RCC 7860 (cell line): ENCODE measurements at places on chromosomes 3 and 15.
A peak's percentile ranks its signal among the peaks of the same experiment; 100 is the strongest.

- no peak for DNase-seq
These were observed 578.7 kb downstream of the NLGN1 start for GRCh38 chr3:173976281-173976680.

DNA sequence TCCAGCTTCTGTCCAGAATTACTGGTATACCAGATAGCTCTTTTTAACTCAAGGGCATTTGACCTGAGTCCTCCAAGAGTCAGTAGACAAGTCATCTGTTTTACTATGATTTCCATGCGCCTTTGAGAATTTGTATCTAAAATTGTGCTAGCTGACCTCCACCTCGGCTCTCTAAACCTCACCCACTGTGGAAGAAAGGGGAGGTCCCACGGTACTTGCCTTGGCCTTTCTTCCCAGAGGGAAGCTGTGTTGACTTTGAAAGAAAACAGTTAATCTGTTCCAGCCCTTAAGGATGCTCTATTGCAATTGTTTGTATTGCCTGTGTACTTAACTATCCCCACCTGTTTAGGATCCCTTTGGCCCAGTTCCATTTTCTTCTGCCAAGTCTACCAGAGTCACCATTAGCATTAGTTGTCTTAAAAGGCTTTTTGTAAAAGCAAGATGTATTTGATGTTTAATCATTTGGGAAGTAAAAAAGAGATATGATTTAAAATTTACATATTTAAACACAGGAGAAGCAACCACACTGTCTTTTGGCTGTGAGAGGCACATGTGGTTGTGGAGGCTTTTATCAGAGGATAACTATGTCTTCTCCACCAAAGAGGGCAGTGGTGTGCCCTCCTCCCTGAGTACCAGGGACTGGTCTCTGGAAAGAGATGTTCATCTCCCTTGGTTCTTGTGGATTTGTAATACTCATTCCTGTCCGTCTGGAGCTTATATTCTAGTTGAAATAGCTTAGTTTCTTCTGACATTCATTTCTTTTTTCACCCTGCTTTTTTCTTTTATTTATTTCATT, 88.8 kb downstream of the CRTC3 start:
- no peak for DNase-seq

GRCh38 chr15:42547918-42548248, 710 bp downstream of the LRRC57 start:
- no peak for DNase-seq

DNA sequence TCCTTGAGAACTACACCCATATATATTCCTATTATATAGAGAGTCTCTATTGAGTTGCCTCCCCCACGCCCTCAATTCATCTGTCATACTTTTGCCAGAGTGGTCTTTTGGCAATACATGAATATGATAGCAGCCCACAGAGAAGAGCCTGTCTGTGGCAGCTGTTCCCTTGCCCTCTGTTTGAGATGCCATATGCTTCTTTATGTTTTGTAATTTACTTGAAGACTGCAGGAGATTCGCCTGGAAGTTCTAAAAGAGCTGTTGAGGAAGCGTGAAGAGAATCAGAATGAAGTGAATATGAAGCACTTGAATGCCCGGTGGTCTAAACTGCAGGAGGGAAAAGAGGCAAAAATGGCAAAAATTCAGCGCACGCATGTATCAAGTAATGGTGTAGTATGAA, 27.2 kb downstream of the CFAP91 start:
- no peak for DNase-seq

DNA sequence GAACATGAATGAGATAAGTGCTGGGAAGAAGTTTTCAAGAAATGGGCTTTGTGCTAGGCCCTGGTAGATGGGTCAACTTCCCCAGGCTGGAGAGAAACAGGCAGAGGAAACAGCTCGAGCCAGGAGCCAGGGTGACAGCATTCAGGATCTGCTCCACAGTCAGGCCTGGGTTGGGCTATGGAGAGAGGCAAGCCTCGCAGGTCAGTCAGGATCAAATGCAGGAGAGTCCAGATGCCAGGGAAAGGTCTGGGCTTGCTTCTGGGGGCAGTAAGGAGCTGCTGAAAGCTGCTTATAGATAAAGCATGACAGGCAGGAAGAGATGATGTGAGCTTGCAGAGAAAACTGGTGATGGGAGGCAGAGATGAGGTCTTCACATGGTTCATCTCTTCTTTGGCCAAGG, 11.0 kb upstream of the USP3 start:
- no peak for DNase-seq

- DNase-seq: no peak
These were observed 43.5 kb upstream of the ABI3BP start for GRCh38 chr3:101036676-101037075.

DNA sequence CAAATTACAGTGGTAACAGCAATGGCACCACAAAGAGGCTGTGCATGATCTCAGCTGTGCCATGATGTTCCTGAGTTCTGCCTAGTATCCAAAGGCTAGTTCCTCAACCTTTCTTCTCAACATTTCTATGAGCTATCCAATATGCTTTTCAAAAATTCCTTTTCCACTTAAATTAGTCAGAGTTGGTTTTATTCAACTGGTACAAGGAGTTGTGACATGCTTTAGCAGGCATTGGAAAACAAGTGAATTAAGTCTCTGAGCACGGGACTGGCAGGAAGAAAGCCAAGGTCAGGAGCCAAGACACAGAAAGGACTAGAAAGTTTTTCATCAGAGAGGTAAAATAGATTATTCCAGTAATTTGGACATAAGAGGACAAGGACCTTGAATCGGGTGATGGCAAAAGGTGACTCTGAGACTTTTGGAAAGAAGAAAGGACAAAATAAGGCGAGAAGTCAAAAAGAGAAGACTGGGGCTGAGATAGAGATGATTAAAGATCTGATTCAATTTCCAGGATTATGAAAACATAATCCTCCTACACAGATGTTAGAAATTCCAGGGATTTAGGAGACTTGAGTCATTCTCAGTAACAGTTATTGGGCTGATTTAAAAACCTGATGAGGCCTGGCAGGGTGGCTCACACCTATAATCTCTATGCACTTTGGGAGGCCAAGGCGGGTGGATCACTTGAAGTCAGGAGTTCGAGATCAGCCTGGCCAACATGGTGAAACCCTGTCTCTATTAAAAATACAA, 36.1 kb downstream of the PBRM1 start:
- no peak for DNase-seq

GRCh38 chr3:150653110-150653561, 50.0 kb downstream of the SELENOT start:
- DNase-seq: peak; percentile 69

- no peak for DNase-seq
These were observed 100.8 kb upstream of the C15orf61 start for GRCh38 chr15:67420137-67420536.

DNA sequence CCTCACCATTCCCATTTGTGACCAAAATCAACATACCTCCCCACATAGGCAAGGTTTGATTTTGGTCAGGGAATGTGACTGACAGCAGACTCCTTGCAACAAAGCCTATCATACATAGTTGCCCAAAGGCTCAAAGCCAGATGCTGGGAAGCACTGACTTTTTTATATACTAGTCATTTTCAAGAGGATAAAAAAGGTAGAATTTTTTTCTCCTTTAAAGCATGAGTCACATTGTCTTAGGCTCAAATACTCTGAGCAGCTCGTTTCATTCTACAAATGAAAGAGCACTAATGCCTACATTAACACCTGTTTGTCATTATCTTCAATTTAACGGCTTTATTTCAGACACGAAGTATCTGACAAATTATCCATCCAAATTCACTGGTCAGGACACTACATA, 36.2 kb downstream of the ICE2 start:
- no peak for DNase-seq

DNA sequence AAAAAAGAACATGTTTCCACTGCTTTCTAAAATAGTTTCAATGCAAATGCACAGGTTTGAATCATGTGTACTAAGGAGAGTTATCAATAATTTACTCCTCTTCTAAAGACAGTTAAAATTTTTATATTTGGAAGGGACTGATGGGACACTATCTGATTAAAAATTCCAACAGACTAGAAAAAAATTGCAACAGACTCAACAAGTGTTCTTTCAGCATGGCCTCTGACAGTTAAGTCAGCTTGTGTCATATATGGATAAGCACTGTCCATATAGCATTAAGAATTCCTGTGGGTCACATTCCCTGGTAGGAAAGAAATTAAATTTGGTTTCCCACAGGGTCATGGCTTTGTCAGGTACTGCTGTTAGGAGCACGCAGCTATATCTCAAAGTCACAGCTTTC, 96.8 kb downstream of the OSBPL10 start:
- DNase-seq: no peak

DNA sequence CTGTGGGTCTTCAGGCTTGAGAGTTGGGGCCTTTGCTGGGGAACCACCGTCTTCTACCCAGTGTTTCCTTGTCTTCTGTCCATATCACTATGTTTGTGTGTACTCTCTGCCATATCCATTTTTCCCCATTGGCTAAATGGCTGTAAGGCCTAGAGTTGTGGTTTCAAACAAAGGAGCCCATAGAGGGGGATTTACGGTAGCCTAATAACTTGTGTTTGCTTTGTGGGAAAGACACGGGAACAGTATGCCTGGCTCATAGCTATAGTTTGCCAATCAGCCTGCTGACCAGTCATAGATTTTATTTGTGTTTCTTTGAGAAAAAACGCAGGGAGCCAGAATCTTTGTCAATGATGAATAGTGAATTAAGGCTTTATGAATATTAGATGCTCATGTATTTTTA, 554.8 kb downstream of the NAALADL2 start:
- no peak for DNase-seq

DNA sequence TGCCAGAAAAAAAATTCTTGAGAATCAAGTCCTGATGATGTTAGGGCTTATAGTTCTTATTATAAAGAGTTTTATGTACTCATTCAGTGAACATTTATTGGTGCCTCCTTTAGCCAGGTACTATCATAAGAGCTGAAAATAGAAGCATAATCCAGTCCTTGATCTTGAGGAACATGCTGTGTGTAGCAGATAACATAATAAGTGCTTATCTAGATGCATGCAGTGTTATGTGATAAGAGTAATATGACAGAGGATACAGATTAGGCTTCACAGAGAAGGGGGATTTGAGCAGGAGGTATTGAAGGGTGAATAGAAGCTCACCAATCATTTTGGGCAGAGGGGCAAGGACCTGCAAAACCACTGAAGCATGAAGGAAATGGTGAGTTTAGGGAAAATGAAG, 1.1 kb downstream of the CCR2 start:
- DNase-seq: no peak

GRCh38 chr3:195421400-195421799, 21.4 kb downstream of the ACAP2 start:
- DNase-seq: no peak

GRCh38 chr15:73752806-73753193, 351 bp downstream of the INSYN1 start:
- DNase-seq: no peak

DNA sequence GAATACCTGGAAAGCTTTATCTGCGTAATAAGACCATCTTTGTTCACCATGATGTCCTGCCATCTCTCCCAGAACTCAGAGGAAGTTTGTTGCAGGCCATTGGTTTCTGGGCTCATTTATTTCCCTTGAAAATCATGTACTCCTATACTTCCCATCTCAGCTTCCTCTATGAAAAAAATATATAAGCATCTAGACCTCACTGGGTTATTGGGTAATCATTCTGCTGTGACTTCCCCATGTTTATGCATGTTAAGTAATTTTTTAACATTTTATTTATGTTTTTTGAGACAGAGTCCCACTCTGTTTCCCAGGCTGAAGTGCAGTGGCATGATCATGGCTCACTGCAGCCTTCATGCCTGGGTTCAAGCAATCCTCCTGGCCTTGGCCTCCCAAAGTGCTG, 184.5 kb downstream of the ZPLD1 start:
- no peak for DNase-seq
